ENCODE measurements at places on chromosomes 12 and 14. TPM values are rescaled to one million over a fixed set of nuclear protein-coding genes. Genes with fewer than 3 reads are reported as not detected.

BTBD6 gene
- 52.6 TPM for total RNA-seq

BIN2 gene
- total RNA-seq: not detected

C12orf50 gene
- total RNA-seq: under 0.01 TPM

MEG3 gene
- total RNA-seq: 41.4 TPM

SRRM4 gene
- not detected for total RNA-seq

DYRK2 gene
- 24.3 TPM for total RNA-seq

ZNF641 gene
- total RNA-seq: 14.4 TPM

Measured in nasal cavity respiratory epithelium epithelial cell of viscerocranial mucosa (primary cell).